ENCODE measurements at places on chromosomes 4 and X.

GRCh38 chrX:31449081-31449480, 377.2 kb upstream of the FTHL17 start:
- DNase-seq, result no peak

DNA sequence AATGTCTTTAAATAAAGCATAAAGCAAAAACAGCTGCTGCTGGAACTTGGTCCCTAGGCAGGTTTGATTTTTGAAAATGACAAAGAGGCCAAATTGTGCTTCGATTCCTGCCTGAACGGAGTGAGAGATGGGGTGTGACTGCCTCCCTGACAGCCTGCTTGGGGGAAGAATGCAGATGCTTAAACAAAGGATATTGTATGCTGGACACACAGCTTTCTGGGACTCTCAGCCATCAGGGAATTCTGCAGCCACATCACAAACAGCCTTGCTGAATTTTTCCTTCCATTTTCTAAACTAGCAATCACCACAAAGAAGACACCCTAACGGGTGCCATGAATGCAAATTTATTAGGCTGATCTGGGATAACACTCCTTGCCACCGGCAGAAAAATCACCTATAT, 83.9 kb upstream of the CPEB2 start:
- no peak for DNase-seq

DNA sequence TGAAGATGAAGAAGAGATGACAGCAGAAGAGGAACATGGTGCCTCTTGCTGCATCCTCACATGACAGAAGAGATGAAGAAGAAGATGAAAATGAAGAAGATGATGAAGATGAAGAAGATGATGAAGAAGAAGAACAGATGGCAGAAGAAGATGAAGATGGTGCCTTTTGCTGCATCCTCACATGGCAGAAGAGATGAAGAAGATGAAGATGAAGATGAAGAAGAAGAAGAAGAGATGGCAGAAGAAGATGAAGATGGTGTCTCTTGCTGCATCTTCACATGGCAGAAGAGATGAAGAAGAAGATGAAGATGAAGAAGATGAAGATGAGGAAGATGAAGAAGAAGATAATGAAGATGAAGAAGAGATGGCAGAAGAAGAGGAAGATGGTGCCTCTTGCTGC, 63.7 kb upstream of the HPF1 start:
- DNase-seq, result no peak

DNA sequence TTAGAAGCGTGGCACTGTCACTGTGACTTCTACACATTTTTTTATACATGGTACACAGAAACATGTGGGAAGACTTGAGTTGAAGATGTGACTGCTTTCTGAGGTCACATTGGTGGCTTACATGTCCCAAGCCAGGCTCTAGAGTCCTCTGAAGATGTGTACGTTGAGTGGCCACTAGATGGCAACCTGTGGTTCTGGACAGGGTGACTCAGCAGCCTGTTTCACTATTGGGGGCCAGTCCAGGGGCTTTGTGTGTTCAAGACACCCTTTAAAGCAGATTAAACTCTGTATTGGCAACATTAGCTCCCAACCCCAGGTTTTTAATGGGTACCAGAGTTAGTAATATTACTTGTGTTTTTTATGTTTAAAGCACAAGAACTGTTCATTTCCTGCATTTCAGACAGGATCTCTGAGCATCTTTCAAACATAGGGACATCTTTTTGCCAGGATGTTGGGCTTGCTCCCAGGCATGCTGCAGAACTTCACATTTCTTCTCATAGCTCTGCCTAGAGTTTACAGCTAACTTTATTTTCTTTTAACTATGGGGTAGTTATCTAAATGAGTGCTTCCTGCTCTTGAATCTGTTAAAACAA, 53.0 kb downstream of the DCUN1D4 start:
- DNase-seq, result peak; percentile 4

GRCh38 chr4:143554728-143555597, 41.5 kb downstream of the SMARCA5 start:
- DNase-seq, result no peak

- DNase-seq, result no peak
Observed at GRCh38 chr4:71472946-71473345, 134.1 kb downstream of the SLC4A4 start.

GRCh38 chrX:115330498-115331168, 41.1 kb downstream of the LUZP4 start:
- peak; percentile 0 for DNase-seq

DNA sequence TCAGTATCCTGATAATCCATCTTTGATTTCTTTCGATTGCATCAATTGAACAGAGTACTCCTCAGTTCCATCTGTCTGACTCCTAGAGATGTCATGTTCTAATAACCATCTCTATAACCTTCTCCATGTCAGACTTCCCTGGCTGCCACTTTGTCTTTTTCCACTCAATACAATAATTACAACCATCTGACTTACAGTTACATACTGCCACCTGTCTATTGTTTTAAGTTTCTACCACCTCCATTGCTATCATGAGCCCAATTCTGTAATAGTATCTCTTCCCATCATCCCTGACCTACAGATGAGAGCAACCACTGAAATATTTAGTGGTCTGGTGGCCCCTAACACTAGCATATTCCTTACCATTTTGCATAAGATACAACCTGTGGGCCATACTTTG, 439.2 kb upstream of the FAM47C start:
- no peak for DNase-seq

DNA sequence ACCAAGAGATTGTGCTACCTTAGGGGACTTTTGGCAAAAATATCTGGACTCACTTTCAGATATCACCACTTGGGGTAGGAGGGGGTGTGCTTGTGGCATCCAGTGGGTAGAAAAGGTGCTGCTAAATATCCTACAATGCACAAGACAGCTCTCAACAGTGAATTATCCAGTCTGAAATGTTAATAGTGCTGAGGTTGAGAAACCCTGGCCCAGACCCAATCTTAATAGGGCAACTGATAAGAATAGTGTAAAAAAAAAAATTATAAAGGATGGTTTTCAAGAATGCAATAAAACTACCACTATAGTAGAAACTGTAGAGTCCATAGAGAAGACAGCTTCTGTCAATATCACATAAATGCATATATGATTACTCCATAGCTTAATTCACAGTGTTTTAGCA, 185.5 kb downstream of the ZNF330 start:
- no peak for DNase-seq

GRCh38 chr4:38500433-38500832, 163.6 kb upstream of the KLF3 start:
- DNase-seq, result no peak

GRCh38 chrX:134368126-134368525, 91.8 kb upstream of the HPRT1 start:
- no peak for DNase-seq
